Activated CD4-positive, alpha-beta T cell treated with anti-CD3 and anti-CD28 coated beads, Interleukin-2, amount 50 U/mL, for 48 hours (primary cell): ENCODE measurements at places on chromosomes 5 and 9.

DNA sequence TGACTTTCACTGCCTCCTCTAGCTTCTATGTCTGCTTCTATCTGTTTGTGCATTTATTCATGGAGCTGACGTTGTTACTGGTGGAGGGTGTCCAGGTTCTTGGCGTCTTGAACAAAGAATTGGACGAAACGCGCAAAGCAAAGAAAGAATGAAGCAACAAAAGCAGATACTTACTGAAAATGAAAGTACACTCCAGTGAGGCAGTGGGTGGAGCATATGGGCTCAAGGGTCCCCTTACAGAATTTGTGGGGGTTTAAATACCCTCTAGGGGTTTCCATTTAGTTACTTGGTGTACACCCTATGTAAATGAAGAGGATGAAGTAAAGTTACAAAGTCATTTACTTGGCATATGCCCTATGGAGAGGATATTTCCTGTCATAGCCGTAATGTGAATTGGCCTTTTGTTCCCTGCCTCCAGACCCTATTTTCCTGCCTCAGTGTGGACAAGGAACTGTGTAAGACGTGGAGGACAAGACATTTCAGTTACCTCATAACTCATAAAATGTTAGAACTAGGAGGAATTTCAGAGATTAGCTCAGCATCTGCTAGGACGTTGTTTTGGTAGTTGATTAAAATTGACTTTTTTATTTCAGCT is 3.1 kb downstream of the POLR3G start:
- DNase-seq, result no peak

GRCh38 chr9:117290856-117291622 is 123.8 kb downstream of the ASTN2 start:
- DNase-seq, result no peak

- DNase-seq, result no peak
Observed at GRCh38 chr9:20538956-20539355, 83.3 kb downstream of the MLLT3 start.

GRCh38 chr9:127785933-127786772 is at the start of gene CDK9:
Gene CDK9 (plus strand): TSS chr9:127786034. CDS start chr9:127786149, 115 bp downstream.
- DNase-seq, result peak; percentile 93

DNA sequence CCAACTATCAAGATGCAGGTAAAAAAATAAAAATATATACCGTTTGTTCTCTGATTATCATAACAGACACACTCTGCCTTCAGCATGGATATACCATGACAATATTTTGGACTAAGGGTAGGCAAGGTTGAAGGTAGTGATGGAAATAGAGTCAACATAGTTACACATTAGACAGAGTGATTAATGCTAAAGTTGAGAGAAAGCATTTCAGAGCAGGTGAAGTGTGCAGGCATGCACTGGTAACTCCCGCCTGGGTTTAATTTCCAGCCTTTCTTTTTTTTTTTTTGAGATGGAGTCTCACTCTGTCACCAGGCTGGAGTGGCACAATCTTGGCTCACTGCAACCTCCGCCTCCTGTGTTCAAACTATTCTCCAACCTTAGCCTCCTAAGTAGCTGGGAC is 458.5 kb downstream of the TLR4 start:
- DNase-seq, result no peak
